ENCODE measurements at places on chromosomes 16 and 17.

DNA sequence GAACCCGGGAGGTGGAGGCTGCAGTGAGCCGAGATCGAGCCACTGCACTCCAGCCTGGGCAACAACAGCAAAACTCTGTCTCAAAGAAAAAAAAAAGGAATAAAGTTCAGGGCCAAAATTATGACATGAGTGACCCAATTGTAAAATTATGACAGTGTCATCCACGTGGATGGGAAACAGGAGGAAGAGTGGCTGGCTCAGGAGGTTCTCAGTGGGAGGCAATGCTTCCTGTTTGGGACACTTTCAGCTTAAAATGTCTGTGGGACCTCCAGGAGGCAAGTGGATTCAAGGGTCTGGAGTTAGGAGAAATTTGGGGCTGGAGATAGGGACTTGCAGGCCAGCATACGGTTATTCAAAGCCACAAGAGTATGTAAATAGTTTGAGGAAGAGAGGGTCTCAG, 8.0 kb upstream of the STX4 start:
- DNase-seq = no peak

GRCh38 chr17:80284631-80285030, 24.0 kb downstream of the RNF213 start:
- DNase-seq = no peak

DNA sequence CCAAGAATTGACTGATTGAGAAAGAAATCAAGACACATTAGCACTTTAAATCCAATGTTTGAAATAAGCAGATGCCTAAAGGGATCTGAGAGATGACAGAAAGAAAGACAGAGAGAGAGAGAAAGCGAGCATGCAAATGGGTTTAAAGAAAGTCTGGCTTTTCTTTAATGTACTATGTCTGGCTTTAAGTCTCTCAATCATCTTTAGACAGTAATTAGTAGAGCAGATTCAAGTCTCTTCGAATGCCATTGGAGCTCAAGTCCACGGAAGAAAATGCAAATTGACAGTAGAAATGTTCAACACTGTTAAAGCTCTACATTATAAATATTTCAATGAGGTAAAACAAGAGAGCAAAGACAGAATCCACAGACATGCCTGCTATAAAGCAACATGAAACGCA, 1480.2 kb upstream of the CDH8 start:
- no peak for DNase-seq

- DNase-seq = no peak
Measured at GRCh38 chr17:45135978-45136791, 698 bp downstream of the ACBD4 start.

GRCh38 chr17:15963670-15964110, 18.8 kb downstream of the ADORA2B start:
- no peak for DNase-seq

Measured in aorta (tissue), 5 donors.